KG1 (cell line): ENCODE measurements at places on chromosomes 13 and 19.
A peak's percentile ranks its signal among the peaks of the same experiment; 100 is the strongest.

- no peak for DNase-seq
These were observed 29.9 kb downstream of the CAPN12 start for GRCh38 chr19:38714354-38714778.

DNA sequence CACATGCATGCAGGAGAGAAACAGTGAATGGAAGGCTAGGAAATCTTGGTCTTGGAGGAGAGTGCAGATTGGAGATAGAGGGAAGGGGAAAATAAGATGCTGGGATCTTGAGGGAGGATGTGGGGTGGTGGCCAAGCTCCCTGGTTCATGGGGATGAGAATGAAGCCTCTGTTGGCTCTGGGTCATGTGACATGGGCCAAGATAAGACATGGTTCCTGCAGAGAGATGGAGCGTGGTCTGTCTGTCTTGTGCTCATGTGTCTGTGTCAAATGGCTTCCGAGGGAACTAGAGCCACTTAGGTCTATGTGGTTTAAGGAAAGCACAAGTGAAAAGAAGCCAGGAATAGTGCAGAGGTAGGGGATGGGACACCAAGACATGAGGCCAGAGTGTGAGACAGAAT, 30.8 kb upstream of the FFAR2 start:
- no peak for DNase-seq

DNA sequence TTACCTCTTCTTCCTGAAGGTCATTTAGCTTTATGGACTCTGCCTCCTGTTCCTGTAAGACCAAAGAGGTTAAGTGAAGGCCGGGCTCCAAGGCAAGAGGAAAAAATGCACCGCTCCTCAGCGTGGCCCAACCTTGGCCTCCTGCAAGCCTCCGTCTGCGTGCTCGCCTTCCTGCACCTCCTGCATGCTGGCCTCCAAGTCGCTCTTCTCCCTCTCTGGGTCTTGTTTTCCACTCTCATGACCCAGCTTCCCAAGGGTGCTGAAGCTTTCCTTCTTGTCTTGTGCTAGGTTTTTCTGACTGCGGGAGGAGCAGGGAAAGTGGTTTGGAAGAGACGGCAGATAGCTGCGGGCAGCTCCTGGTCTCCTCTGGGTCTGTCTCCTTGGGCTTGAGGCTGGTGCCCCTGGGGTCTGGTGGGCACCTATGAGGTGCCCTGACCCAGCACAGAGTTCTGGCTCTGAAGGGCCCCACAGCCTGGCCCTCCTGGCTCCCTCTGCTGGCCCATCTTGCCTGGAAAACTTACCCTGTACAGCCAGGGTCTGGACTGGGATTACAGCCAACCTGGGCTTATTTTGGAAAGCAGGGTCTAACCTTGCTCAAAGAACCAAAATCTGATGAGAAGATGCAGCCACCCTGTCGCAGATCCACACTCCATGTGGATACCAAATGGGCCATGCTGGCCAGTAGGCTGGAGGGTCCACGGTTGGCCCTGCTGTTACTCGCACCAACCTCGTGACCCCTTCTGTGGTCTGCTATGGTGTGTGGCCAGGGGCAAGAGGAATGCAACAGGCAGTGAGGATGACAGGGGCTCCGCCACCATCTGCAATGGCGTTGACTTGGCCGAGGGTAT, 5.2 kb downstream of the C13orf46 start:
- no peak for DNase-seq

- DNase-seq, result no peak
These were observed 110.0 kb downstream of the KCNRG start for GRCh38 chr13:50125304-50125553.

DNA sequence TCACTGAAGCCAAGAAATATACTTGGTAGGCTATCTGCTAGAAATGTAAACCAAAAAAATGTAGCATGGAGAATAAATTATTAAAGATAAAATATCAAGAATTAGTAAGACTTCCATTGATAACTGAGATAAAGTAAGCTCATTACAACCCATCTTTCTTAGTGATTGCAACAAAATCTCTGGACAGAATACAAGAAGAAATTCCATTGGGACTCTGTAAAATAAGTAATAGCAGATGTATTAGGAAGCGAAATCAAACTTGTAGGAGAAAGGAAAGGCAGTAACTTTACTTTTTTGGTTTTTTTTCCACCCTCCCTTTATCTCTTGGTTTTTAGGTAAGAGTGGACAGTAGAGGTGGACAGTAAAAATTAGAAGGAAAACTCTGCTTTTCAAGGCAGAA, 605.7 kb downstream of the DACH1 start:
- no peak for DNase-seq

GRCh38 chr13:92414851-92415250, 811.8 kb upstream of the GPC6 start:
- DNase-seq, result no peak

DNA sequence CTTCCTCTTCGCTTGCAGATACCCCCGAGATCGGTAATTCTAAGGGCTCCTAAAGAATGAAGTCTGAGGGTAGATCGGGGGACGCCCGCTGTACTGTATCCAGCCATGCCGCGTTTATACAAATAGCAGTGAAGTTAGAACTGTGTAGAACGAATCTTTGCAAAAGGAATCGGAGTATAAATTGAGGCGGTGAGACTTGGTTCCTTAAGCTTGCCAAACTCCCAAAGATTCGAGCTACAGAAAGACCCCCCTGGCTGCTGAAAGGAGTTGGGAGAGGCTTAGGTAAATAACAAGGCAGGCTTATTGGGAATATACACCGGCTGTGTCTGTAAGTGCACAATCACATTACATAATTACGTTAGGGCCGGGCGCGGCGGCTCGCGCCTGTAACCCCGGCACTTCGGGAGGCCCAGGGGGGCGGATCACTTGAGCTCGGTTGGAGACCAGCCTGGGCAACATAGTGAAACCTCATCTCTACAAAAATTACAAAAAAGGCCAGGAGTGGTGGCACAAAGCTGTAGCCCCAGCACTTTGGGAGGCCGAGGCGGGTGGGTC, 12.2 kb downstream of the TMEM160 start:
- DNase-seq, result peak; percentile 76

DNA sequence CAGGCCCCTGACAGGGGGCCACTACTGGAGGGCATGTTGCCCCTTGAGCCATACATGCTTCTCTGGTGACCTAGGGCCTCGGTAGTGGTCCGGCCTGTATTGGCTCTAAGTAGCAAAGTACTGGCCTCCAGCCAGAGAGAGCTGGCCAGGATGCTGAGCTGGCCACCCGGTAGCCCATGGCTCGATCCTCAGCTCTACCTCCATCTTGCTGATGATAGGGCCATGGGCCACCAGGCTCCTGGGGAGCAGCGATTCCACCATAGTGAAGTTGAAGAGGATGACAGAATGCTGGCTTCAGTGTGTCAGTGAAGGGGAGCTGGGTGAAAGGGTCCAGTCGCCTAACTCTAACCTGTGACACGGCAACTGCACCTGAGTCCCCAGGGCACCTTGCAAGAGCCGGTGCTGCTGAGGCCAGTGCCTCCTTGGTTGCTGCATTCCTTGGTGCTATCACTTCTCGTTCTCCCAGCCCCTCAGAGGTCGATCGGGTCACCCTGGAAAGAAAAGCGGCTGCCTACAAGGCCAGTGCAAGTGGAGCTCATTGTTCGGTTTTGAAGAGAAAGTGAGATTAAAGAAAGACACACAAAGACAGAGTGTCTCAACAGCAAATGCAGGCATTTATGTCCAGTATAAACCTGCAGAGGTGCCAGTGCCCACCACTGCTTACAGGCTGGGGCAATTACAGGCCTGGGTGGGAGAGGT, 5.0 kb downstream of the FPR3 start:
- DNase-seq, result no peak

DNA sequence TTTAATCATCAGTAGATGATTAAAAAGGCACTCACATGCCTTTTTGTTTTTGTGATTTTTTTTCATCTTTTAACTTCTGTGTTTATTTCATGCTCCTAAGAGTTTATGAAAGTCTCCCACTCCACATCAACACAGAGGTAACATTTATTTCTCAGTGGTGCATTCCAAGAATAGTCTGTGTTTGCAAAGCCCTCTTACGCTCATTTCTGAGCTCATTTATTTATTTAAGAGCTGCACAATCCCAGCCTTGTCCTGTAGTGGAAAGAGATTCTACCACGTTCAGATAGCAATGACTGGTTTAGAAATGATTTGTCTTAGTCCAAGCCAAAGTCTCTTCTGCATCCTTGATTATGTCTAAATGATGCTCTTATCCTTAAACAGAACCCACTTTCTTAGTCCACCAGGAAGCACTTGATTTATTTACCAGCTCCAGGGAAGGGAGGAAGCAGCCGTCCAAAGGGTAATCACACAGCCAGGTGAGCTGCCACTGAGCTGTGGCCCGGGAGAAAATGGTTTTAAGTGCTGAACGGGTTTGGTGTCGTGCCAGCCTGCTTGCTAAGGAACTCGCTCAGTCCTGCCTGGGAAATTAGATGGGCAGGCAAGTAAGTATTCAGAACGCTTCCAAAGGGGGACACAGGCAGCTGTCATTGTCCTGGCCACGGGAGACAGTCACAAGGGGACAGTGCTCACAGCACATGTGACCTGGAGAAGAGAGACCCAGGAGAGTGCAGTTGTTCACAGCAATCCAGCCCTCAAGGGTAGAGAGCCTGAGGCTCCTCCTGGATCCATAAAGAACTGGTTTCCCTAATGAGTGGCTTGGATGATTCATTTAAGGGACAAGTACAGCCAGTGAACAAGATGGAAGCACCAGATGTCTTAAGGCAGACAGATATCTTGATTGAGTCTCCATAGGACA, 131.8 kb upstream of the WASF3 start:
- DNase-seq, result no peak

DNA sequence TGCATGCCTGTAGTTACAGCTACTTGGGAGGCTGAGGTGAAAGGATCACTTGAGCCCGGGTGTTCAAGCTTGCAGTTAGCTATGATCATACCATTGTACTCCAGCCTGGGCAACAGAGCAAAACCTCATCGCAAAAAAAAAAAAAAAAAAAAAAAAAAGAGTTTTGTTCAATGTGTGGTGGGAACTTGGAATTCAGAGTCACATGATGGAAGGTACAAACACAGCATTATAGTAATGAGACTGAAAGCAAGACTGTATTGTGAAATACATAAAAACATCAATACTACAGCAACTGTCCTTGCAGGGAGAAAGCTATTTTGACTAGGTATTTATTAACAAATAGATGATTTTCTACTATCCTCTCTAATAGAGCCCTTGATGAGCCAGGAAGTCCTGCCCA, 393.2 kb downstream of the DLEU7 start:
- DNase-seq, result no peak

- DNase-seq, result peak; percentile 76
These were observed 159.1 kb downstream of the DLEU7 start for GRCh38 chr13:50684366-50684765.

DNA sequence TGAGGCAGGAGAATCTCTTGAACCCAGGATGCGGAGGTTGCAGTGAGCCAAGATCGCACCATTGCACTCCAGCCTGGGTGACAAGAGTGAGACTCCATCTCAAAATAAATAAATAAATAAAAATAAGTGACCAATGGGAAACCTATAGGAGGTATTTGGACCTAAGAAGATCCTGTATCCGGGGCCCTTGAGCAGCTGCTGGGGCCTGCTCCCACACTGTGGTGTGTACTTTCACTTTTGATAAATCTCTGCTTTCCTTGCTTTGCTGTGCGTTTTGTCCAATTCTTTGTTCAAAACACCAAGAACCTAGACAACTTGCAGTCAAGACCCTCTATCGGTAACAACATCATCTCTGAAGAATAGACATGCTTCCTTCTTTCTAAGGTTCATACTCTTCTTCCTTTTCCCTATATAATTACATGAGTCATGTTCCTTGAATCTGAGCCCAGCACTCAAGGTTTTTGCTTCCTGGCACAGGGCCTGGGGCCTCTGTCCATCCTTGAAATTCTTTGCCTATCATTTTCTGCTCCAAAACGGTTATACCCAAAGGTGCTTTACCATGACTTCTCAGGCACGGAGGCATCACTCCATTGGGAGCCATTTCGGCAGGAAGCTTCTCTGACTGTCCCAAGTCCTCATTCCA, 14.2 kb upstream of the PNMA8C start:
- no peak for DNase-seq

- DNase-seq, result no peak
These were observed 665.6 kb downstream of the SLITRK1 start for GRCh38 chr13:83216479-83217245.

GRCh38 chr19:2270157-2270422, 11.9 kb downstream of the PEAK3 start:
- DNase-seq, result no peak

GRCh38 chr13:19927117-19927748, 31.3 kb upstream of the ZMYM2 start:
- no peak for DNase-seq
